NCI-H1105 treated with DMSO at 0.1 percent for 48 hours (cell line): ENCODE measurements at places on chromosomes 12 and 14.

GRCh38 chr14:100098171-100098570, 32.9 kb downstream of the EVL start:
- no peak for DNase-seq

DNA sequence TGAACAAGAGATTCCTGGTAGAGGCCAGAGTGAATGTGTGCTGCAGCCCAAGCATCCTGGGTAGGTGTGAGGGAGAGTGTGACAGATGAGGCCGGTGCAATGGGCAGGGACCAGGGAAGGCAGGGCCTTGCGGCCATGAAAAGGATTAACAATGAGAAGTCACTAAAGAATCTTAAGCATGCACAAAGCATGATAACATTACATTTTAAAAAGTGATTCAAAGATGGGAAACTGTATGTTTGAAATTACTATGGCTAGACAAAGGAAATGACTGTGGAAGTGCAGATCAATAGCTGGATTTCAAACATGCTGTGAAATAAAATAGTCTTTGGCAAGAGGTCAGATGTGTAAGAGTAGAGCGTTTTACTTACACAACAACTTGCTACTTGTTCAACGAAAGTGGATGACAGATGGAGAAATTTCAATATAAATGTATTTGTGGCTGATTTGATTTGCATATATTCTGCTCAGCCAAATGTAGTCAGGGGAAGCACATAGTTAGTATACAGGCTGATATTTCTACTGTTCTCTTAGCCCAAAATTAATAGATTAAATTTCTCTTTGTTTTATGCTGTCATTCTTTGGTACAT, 175.5 kb downstream of the CCDC59 start:
- DNase-seq: no peak

- DNase-seq: no peak
These were observed 11.1 kb downstream of the PRKAB1 start for GRCh38 chr12:119679081-119679480.

DNA sequence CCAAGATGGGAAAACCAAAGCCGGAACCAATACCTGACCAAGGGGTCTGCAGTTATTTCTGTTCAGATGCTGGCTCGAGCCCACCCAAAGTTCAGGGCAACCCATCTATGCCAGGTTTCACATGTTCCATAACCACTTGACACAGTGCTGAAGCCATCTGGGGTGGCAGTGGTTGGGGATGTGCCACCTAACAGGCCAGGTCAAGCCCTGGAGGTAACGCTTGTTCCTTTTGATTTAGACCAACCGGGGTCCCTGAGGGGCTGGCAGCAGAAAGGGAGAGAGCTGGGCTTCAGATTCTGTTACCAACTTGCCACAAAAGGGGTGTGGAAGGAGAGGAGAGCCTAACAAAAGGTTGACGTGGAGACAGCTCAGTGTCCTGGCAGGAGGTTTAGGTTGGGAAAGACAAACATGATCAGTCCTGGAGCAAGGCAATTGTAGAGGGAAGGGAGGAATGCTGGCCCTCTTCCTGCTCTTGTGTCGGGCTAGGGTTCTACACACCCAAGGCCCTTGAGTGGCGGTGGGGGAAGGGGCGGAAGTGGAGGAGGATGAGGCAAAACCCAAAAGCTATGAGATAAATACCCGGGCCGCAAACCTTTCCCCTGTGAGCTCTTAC, 31.9 kb downstream of the CACNA2D4 start:
- DNase-seq: no peak

DNA sequence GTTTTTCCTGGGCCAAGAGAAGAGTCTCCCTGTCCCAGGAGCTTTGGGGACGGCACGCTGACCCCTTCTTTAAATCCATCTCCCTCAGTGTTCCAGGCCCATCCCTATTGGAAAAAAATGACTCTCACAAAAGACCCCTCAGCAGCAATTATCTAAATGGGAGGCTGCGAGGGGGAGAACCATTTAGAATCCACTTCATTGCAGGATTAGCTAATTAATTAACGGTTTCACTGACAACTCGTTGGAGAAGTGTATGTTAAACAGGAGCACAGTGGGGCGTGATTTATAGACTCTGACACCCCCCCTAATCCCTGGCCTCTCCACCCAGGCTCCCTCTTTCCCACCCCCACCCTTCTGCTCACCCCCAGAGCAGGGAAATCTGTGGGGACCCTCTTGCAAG, 162.8 kb upstream of the LHX5 start:
- no peak for DNase-seq

DNA sequence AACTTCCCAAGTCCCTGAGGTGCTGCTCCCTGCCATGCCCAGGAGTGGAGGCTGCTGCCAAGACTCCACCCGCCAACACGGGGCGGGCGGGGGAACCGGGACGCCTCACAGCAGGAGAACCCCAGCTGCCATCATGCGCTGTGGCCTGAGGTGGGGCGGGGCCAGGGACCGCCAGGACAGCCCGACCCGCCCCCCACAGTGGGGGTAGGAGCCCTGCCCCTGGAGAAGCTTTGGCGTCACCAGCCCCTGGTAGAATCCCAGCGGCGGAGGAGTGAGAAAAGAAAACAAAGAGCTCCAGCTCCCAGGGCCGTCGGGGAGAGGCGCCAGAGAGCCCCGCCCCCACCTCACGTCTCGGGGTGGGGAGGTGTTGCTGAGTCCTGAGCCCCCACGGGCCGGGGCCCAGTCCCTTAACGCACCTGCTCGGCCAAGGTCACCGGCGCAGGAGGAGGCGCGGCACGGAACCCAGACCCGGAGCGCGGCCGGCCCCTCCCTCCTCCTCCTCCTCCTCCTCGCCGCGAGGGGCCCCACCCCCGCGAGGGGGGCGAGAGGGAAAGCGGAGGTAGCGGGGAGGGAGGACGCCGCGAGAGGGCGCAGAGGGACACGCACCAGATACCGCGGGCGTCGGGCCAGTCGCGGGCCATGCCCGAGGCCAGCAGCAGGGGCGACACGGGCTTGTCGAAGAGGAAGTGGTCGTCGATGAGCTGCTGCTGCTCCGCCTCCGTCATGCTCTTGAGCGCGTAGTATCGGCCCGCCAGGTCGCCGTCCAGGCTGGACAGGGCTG, 1.8 kb downstream of the CKB start:
- peak; percentile 79 for DNase-seq

DNA sequence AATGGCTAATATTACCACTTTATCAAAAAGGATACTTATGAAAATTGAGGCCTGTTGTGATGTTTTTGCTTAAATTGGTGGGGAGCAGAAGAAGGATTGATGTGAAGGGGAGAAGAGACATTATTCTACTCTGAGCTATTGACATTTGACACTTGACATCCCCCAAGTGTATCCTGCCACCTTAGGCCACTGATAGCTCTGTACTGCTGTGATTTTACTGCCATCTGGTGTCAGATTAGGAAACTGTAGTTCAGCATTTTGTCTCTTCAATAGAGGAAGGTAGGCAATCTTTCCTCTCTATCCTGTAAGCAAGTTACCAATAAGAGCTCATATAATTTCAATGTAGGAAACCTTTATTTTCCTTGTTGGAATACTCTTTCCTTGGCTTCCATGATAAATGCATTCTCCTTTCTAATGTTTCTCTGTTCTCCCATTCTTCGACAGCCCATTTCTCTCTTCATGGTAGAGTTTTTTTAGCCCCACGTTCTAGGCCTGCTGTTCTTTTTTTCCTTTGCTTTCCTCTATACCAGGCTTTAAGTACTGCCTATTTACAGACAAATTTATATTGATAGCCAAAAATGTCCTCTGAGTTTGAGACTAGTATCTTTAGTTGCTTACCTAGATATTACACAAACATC, 46.3 kb downstream of the PPHLN1 start:
- peak; percentile 73 for DNase-seq

GRCh38 chr14:34682787-34683321, 31.5 kb downstream of the CFL2 start:
- no peak for DNase-seq

DNA sequence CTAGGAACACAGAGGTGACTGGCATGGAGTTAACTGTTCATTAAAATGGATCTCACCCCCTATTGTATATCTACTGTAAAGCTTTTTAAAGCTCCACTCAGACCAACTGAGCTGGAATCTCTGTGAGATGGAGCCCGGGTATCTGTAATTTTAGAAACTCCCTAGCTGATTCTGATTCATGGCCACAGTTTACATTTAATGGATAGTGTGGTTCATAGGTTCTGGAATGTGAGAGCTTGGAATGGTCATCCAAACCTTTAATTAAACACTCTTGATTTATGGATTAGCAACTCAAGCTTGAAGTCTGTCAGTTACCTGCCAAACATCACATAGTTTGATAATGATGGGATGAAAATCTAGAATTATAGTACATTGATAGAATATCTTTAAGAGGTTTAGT, 183.8 kb downstream of the SLC25A21 start:
- no peak for DNase-seq

GRCh38 chr12:132402831-132403416, 73.5 kb upstream of the GALNT9 start:
- no peak for DNase-seq

- DNase-seq: no peak
These were observed 18.3 kb downstream of the ALDH6A1 start for GRCh38 chr14:74065746-74066575.

DNA sequence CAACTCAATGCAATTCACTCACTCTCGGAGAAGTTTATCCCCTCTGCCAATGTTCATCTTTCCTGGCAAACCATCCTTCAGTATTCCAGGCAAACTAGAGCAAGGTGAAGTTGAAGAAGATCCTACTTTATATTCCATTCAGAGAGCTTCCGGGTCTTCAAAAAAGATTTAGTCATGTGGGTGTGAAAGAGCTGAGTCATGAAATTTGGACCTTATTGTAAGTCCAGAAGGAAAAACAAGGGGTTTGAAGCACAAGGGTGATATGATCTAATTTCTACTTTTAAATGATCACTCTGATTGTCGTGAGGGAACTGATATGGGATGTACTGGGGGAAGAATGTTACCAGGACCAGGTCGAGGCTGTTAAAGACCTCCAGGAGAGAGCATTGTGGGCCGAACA, 2.8 kb upstream of the PRH2 start:
- DNase-seq: no peak

- DNase-seq: no peak
These were observed 15.7 kb upstream of the POP5 start for GRCh38 chr12:120596901-120597300.

DNA sequence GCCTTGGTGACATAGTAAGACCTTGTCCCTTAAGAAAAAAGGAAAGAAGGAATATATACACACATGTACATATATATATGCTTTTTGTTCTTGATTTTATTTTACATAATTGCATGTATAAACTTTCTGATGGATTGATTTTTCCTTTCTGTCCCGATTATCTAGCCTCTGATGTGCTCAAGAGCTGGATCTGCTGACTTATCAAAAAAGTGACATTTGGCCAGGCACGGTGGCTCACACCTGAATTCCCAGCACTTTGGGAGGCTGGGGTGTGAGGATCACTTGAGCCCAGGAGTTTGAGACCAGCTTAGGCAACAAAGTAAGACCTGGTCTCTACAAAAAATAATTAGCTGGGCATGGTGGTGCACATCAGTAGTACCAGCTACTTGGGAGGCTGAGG, 12.0 kb downstream of the SNRNP35 start:
- DNase-seq: no peak
